ENCODE measurements at places on chromosomes 11 and 22.

GRCh38 chr11:134332189-134332631, 422 bp downstream of the GLB1L2 start:
- DNase-seq: no peak

- DNase-seq: no peak
Observed at GRCh38 chr11:27205779-27206570, 157.0 kb downstream of the CCDC34 start.

DNA sequence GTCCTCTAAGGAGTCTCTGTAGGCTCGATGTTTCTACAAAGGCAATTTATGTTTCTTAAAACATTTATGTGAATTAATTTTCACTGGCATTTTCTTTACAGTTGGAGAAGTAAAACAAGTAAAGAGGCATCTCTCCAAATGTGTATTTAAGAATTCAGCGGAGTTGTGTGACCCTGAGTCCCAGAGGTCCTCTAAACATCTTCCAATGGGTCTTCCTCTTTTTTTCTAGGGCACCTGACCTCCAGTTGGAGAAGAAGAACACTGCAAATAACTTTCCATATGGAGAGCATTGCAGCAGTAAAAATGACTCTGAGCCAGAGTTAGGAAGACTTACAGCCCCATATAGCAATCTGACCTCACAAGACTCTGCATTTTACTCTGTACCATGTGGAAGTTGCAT, 480.5 kb upstream of the RAG2 start:
- no peak for DNase-seq

DNA sequence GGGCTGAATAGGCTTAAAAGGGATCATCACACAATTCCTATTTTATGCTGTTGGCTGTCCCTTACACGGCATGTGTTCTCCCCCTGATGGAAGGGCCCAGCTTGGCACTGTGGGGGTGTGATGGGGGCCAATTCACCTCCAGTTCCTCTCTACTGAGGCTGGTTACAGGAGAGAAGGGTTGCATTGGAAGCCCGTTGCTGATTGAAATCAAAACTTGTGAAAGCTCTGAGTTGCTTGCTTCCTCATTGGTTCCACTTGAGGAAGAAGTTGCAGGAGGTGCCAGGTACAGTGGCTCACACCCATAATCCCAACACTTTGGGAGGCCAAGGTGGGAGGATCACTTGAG, 13.3 kb upstream of the PRG2 start:
- DNase-seq: no peak

DNA sequence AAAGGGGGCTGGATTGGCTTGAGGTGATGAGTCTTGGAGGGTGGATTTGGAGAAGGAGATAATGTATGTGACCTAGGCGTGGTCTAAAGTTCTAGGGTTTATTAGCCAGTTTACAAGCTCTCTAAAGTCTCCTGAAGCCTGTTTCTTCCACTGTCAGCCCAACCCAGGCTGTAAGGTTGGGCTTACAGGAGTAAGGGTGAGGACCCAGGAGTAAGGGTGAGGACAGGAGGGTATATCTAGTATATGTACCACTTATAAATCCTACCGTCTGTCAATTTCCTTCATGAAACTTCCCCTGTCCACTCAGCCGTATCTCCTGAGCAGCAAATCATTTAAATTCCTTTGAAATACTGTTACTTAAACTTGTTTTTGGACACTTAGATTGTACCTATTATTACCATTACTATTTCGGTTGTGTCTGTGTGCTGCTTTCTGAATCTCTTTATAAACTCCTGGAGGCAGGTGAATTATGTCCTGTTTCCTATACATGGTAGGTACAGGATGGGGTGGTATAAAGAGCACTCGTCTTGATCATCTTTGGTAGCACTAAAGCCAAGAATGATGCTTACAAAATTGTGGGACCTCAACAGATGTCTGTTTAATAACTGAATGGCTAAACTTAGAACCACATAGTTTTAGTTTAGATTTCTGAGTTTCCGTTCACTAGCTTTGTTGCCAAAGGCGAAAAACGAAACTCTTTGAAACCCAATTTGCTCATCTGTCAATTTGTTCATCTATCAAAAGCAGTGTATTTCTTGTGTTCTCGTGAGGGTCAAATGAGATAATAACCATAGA, 192.0 kb downstream of the GRIK4 start:
- no peak for DNase-seq

GRCh38 chr11:80412604-80413003, 971.8 kb upstream of the TENM4 start:
- DNase-seq: no peak

DNA sequence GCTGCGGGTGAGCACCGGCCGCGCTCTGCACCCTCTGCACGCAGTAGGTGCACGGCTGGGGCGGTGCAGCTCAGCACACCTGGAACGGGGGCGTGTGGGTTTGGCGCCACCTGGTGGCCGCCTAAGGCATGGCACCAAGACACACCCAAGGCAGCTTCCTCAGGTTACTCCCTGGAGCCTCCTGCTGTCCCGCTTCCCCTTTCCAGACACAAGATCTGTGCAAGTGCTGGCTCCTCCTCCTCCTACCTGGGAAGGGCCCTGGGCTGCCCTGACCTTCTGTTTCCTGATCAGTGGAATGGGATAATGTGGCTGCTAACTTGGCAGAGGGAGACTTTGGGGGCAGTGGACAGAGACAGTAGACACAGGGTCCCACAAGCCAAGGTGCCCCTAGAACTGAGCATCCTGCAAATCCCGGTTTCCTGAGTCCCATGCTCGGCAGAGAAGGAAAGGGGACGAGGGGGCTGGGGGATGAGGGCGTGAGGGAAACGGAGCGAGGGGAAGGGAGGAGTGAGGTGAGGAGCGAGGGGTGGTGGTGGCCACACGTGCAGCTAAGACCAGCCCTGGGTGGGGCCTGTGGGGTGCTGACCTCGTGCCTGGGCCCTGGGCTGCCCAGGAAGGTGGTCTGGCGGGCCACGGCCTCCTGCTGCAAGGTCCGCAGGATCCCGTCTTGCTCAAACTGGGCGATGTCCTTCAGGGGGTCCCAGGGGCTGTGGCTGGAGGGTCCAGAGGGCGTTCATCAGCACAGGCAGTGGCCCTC, 34.8 kb upstream of the CARS1 start:
- DNase-seq: no peak

GRCh38 chr22:23622634-23623033, 9.5 kb downstream of the DRICH1 start:
- no peak for DNase-seq

DNA sequence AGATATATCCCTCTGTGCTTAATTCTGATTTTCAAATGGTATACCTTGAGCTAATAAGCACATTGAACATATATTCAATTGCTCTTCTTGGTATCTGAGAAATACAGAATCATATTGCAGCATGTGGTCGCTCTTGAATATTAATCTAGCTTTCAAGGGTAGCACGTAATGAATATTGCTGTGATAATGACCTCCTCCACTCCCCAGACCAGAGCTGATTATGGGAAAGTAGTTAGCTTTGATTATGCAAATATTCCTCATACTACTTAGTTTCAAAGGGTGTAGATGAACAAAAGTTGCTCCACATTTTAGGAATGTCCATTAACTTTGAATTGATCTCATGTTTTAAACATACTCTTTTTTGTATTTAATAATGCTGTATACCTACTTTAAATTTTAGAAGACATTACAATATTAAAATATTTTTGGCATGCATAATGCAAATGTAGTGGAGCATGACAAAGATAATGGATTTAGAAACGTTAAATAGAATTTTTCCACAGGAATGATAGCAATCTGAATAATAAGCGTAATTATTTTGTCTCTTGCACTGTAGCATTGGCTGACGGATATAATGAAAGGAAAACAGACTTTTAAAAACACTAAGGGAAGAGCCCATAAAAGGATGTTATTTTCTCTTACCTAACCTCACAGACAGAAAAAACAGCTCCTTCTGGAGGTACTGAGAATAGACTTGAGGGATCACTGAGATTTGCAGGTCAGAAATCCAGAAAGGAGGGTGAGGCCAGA, 27.2 kb downstream of the KBTBD3 start:
- DNase-seq: no peak

DNA sequence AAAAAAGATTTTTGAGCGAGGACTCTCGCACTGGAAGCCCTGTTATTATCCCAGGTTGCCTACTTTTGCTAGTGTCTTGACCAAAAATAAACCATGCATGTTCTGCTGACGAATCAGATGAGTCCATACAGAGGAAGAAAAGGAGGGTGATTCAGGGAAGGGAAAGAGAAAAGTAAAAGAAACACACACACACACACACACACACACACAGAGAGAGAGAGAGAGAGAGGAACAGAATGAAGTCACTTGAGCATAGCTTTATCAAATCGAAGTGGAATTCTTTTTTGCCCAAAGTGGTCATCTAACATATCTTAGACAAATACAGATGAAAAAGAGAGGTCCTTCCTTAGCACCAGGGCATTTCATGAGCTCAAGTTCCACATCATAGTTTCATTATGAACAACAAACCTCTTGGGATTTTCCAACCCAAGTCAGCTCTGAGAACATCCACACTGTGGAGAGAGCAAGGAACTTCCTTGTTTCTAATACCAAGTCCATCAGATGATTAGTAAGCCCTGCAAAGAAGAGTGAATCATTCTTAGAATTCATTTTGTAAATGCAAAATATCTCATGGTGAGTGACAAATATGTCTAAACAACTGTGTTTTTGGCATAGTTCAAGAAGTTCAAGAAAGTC, 7.7 kb upstream of the MMP12 start:
- no peak for DNase-seq

GRCh38 chr22:27896245-27896644, 22.8 kb downstream of the PITPNB start:
- DNase-seq: no peak

GRCh38 chr11:79482800-79483199, 42.0 kb upstream of the TENM4 start:
- no peak for DNase-seq

- no peak for DNase-seq
Observed at GRCh38 chr11:57303990-57304579, 20.7 kb downstream of the TNKS1BP1 start.
